ENCODE measurements at places on chromosomes 2 and 18.
A peak's percentile ranks its signal among the peaks of the same experiment; 100 is the strongest.

- DNase-seq, result no peak
Observed at GRCh38 chr2:25655316-25655715, 18.1 kb downstream of the DTNB start.

DNA sequence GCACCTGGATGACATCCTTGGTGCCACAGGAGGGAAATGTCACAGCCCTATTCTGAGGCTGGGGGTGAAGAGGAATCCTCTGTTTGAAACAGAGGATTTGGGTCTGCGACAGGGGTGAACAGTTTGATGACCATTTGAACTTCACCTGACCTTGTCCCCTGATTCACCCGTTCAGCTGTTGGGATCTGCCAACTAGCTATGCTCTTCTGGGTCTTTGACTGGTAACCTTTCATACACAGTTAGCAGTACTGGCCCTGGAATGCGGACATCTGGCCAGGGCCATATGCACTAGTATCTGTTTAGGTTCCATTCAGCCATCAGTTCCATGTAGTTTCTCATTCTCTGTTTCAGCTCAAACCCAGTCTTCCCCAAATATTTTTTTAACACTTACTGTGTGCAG, 72.6 kb upstream of the MCFD2 start:
- DNase-seq, result no peak

DNA sequence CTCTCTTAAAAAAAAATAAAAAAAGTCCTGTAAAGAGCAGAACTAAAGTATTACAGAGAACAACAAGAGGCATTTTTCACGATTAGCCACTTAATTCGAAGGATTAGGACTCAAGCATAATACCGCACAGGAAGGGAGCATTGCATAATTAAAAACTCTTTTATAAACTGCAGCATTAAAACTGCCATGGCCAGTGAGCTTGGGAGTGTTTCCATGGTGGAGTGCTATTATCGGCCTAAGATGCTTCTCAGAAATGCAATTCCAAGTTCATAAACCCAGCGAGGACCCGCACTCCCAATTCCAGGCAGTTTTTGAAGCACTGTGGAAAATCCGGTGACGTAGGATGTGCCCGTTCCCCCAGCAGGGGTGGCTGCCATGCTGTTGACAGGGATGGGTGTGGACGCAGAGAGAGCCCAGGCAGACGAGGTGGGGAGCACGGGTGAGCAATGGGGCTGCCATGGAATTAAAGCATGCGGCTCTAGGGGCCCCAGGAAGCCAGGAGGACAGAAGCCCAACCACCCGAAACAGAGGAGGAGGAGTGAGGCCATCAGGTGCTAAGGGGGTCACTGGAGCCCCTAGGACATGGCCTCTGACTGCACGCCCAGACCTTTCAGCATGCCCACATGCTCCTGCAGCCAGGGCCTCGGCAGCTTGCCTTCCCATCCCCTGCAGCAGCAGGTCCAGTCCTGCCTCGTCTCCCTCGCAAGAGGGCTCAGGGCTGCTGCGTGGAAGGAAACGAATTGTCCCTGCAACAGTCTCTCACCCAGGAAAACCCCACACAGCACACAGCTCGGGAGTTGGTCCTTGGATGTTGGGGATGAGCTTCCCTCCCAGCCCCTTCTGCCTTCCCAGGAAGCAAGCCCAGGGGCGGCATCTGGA, 233.4 kb downstream of the NDUFA10 start:
- no peak for DNase-seq

- DNase-seq, result peak; percentile 32
Observed at GRCh38 chr2:172281648-172282570, 145.5 kb upstream of the ITGA6 start.

GRCh38 chr18:56639104-56639381, 651 bp upstream of the TXNL1 start:
- DNase-seq, result peak; percentile 70

DNA sequence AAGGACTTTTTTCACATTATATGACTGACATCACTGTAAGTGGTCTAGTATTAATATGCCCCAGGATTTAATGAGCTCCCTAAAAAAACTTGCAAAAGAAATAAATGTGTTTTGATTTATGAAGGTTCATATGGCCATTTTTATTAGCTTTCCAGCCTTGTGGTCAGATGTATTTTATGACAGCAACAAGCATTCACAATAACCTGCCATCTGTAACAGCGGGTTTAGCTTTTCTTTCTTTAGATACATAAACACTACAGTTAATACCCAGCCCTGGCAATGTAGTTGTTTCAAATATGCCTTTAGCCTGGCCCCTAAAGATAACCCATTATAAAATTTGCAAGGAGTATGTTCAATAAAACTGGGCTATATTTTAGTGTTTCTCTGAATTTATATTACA, 1063.8 kb downstream of the SOCS6 start:
- DNase-seq, result no peak

DNA sequence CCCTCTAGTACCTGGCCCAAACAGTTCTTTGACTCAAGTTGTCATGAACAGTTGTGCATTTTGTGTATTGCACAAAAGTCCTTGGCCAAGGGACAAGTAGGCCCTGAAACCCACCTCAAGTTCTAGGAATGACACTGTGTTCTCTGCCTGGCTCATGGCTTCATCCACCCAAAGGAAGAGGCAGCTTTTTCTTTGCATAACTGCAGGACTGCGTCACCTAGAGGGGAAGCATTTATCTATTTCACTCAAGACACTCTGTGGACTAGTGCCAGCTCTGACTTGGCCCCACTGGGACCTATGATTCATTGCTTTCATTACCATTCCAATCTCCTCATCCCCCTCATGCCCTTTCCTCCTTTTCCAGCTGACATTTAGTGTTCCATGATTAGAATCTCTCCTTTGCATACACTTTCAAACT, 119.3 kb upstream of the SIX2 start:
- DNase-seq, result no peak

DNA sequence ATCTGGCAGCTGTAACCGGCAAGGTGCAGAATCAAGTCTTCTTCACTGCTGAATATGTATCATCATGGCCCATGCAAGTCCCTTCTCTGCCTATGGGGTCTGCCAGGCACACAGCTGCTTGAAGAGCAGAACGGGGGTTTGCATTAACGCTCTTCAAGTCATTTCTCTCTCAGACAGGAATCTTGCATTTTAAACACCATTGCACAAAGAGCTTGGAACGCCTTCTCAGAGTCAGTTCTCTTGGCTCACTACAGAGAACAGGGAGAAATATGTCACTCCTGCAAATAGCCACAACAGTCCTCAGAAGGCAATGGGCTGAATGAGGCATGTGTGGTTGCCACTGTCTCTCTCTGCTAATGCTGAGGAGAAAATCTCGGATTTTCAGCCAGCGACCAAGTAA, 2173.5 kb upstream of the PIK3C3 start:
- DNase-seq, result no peak

- DNase-seq, result peak; percentile 69
Observed at GRCh38 chr18:5546660-5547059, 2.9 kb upstream of the EPB41L3 start.

DNA sequence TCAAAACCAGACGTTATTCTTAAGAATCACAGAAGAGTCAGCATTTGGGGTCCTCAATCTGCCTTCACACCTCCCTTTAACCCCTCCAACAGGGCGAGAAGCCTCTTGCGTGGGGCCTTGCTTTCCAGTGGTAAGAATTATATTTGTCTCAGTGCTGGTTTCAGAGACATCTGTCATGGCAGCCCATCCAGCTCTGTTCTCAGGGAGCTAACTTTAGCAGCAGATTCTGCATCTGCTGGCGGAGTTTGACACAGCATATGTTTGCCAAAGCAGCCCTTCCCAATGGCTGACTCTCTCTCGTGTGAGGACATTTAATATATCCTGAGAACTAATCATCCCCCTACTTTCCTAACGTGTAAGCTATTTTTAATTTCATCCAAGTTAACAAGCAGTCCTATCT, 91.5 kb upstream of the BCL11A start:
- no peak for DNase-seq

GRCh38 chr2:78778756-78779510, 246.6 kb upstream of the REG3G start:
- DNase-seq, result no peak

DNA sequence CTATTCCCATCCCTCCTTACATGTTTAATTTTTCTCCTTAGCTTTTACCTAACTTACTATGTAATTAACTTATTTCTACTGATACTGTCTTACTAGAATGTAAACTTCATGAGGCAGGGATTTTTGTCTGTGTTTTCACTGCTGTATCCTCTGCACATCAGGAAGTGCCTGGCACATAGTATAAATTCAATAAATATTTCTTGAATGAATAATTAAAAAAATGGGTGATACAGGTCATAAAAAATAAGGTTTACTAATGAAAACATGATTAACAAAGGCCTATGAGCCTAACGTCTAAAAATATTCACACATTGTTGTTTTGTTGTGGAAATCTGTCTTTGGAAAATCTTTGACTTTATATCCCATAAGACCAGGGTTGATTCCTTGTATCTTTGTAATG, 4.5 kb downstream of the RBKS start:
- DNase-seq, result no peak

DNA sequence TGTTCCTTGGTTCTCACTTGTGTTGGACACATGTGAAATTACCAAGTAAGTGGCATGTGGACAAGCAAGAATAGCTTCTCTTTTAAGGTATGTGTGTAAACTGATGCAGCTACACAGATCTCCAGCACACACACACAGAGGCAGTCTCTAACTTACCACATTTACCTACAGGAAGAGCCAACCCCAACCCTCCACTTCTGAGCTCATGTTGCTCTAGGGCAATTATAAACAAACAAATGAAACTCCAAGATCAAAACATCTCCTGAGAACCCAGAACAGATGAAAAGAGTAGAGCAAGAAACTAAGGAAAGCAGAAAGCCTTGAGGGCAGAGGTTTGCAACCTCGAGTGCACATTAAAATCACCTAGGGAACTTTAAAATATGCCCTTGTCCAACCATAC, 16.0 kb upstream of the TMEM37 start:
- DNase-seq, result no peak

- DNase-seq, result peak; percentile 22
Observed at GRCh38 chr2:60439219-60439974, 114.1 kb downstream of the BCL11A start.

- DNase-seq, result no peak
Observed at GRCh38 chr2:109125593-109126500, 3.2 kb upstream of the SH3RF3 start.

GRCh38 chr2:222272446-222273015, 26.3 kb downstream of the PAX3 start:
- peak; percentile 61 for DNase-seq

DNA sequence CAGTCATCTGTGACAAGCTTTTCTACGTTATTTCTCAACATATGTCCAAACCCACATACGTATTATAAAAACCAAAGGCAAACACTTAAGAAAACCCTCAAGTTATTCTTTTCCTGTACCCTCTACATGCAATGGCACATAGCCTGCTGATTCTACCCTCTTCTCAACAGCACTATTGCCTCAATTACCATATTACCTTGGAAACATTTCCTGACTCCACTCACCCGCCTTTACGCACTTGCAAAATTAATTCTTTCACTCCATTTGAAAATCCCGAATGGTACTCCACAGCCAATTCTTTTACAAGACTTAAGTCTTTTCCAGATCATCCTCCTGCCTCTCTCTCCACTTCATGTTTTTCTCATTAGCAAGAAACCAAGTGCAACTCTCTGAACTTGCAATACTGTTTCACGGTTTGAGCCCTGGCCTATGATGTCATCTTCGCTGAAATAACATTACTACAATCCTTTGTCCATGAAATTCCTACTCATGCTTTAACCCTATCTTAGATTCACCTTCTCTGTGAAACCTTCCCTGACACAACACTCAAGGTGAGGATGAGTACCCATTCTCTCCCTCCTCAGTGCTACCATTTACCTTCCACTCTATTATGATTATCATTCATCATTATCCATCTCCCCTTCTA, 29.0 kb downstream of the SESTD1 start:
- peak; percentile 41 for DNase-seq

- peak; percentile 63 for DNase-seq
Observed at GRCh38 chr2:53768242-53768542, 588 bp downstream of the CHAC2 start.

GRCh38 chr2:32135409-32135808, 30.3 kb upstream of the SLC30A6 start:
- peak; percentile 49 for DNase-seq

DNA sequence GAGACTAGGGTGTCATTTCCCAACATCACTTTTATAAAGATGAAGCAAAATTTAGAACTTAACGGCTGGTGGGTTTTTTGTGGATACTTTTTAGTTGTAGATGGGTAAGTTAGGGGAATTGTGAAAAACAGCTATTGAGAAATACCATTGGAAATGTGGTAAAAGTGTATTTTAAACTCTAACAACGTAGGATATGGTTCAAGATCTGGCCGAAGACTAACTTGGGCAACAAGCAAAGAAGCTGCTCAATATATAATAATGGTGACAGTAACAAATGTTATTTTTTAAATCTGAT, 1.6 kb downstream of the DNAH7 start:
- no peak for DNase-seq

GRCh38 chr18:2360861-2361260, 210.4 kb downstream of the METTL4 start:
- no peak for DNase-seq

- no peak for DNase-seq
Observed at GRCh38 chr2:60383401-60384143, 169.9 kb downstream of the BCL11A start.

GRCh38 chr2:197293252-197294007, 17.1 kb downstream of the ANKRD44 start:
- no peak for DNase-seq

GRCh38 chr2:219509780-219510511, 4.3 kb upstream of the ASIC4 start:
- DNase-seq, result peak; percentile 73

DNA sequence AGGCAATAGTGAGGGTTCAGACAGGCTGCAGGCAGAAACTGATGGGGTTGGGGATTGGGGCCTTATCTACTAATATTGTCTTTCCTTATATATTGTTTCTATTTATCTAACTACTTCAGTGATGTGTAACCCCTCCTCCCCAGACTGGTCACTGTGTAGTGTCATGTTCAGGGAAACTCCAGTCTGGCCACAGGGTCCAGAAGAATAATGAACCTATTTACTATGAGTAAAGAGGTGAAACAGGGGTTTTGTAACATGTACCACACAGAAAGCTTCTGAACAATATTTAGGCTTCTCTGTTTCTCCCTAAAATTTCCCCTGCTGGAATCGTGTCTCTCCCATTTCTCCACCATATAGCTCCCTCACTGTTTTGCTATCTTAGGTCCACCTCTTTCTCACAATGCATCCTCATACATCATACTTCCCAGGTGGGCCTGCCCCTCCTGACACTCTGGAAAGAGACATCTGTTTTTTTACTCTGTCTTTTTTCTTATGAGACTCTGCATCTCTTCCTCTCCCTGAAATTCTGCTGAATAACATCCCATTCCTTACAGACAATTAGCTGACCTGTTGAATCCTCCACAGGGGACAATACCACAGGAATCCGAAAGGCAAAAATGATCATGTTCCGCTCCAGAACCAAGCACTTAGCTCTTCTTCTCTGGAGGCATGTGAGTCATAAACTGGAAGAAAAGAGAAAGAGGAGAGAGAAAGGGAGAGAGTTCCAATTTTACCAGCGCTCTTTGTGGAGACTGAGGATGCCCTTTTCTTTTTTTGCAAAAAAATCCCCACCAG, 154.8 kb downstream of the ZEB2 start:
- DNase-seq, result no peak
